ENCODE measurements at places on chromosomes 5 and 9.

GRCh38 chr9:18893046-18893445 lies 140.0 kb downstream of the SAXO1 start:
- DNase-seq = no peak

- DNase-seq = no peak
These were observed 34.9 kb downstream of the NREP start for GRCh38 chr5:111722140-111722539.

GRCh38 chr5:134439210-134439654 lies 27.6 kb upstream of the CDKN2AIPNL start:
- peak; percentile 77 for DNase-seq

DNA sequence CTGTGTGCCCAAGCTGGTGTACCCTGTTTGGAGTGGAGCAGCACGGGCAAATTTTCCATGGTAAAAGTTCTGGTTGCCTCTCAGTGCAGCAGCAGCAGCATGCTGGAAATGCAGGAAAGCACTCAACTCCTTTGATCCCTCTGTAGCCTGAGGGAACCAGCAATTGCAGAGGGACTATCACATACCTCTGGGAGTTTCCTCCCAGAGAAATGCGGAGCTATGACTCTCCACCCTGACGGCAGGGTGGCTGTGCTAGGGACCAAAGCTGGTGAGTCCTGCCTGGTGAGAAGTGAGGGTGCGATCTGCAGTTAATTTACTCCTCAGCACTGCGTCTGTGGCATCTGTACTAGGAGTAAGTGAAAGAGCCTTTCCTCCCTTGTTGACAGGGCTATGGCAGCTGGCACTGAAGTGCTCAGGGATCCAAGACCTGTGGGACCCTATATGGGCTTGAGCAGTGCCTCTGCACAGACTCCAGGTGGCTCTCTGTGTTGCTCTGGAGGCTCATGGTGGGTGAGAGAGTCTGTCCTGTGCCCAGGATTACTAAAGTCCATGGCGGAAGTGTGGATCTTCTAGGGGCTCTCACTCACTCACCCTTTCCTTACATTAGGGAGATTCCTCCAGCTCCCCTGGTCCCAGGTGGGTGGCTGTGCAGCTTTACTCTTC lies 601.2 kb upstream of the TYRP1 start:
- no peak for DNase-seq

GRCh38 chr9:35136866-35137265 lies 21.2 kb upstream of the ATOSB start:
- no peak for DNase-seq

DNA sequence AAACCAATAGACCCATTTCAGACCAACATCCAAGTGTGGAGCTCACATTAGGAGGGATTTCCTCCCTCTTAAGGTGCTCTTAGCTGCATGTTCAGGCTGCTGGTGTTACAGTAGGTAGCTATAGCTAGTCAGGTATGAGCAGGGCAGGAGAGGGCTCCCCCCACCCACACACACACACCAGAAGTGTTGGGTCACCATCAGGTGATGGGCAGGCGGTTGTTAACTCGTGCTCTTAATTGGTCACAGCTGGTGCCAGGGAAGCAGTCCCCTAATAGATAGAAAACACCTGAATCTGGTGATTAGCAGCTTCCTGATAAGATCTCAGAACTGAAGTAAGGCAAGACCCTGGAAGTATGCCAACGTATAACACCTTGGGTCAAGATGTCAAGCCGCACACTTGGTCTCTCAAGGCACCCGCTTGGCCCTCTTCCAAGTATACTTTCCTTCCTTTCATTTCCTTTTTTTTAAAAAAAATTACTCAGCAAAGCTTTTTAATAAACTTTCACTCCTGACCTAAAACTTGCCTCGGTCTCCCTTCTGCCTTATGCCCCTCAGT lies 532.4 kb downstream of the DNAH5 start:
- DNase-seq = no peak

DNA sequence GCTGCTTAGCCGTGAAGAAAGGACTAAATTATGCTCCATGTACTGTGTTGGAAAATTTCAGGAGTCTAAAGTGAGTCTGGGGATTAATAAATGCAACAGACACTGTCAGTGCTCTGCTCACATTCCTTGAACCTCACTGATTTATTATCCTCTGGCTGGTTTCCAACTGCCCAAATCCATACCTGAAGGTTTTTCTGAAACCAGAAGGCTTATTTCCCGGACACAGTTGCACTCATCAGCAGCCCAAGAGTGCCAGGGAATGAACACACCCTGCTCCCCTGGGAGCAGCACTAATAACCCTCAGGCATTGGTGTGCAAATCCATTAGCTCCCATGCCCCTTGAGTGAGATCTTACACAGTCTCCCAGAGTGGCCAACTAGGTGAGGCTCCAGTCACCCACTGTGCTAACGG lies 38.7 kb downstream of the F2R start:
- DNase-seq = no peak
